ENCODE measurements at places on chromosomes 4 and X. TPM values are rescaled to one million over a fixed set of nuclear protein-coding genes. Genes with fewer than 3 reads are reported as not detected.

Gene GAGE12F
- total RNA-seq: not detected

Gene MAGEB2
- total RNA-seq: not detected

Gene MAGED4B
- total RNA-seq: 4.5 TPM

Gene TLR8
- total RNA-seq: 0.11 TPM

Gene FABP2
- 0.11 TPM for total RNA-seq

Gene STARD8
- total RNA-seq: 0.86 TPM

Gene TEX13C
- not detected for total RNA-seq

Gene CSN1S1
- total RNA-seq: not detected

Gene LRP2BP
- total RNA-seq: 0.71 TPM

Gene SHROOM2
- not detected for total RNA-seq

All from activated naive CD8-positive, alpha-beta T cell treated with anti-CD3 and anti-CD28 coated beads, Interleukin-2, amount 10 ng/mL, durations not matched to agents 7 days and 5 days (primary cell).